Fibroblast of the conjunctiva (primary cell): ENCODE measurements at places on chromosomes 5 and 9.

DNA sequence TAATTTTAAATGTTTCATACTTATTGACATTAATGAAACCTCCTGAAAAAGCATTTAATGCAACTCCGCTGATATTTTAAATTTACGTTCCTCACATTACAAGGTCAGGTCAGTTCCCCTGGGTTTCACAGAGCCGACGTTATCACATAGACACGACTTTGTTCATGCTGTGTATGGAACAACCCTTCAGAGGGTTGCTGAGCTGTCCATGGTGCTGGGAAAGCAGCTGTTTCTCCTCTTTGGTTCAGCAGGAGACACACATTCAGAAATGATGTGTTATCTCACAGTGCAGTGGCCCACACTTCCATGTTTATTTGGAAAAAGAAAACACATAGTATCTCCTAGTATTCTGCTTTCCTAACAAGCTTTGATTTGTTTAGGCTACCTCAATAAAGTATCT lies 53.5 kb downstream of the PPP2R2B start:
- DNase-seq, result no peak

- DNase-seq, result no peak
Measured at GRCh38 chr9:81953096-81953495, 9.8 kb downstream of the SPATA31D3 start.

GRCh38 chr5:54324651-54325271 lies 14.4 kb upstream of the ARL15 start:
- no peak for DNase-seq

GRCh38 chr9:98365227-98365669 lies 109.8 kb upstream of the TBC1D2 start:
- DNase-seq, result no peak

DNA sequence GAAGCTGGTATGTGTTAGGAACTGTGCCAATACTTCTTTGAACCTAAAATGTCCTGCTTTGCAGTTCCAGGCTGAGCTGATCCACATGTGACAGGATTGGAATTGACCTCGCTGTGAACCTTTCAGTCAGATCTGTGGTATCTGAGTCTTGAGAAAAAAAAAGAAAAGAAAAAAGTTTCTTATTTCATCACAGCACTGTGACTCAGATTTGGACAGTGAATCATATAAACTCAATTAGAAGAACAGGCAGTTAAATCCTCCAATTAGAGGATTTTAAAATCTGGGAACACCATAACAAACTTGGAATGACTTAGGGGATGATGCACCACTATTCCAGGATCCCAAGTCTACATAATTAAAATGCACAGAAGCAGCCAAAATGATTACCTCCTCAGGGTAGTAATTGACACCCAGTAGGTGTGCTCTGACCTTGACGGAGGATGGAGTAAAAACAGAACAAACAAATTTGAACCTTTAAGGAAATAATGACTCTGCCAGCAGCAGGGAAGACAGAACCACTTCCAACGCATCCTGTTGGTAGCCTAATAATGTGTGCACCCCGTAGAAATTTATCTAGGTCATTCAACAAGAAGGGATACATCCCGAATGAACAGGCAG lies 57.8 kb upstream of the RAI14 start:
- DNase-seq, result peak; percentile 68

DNA sequence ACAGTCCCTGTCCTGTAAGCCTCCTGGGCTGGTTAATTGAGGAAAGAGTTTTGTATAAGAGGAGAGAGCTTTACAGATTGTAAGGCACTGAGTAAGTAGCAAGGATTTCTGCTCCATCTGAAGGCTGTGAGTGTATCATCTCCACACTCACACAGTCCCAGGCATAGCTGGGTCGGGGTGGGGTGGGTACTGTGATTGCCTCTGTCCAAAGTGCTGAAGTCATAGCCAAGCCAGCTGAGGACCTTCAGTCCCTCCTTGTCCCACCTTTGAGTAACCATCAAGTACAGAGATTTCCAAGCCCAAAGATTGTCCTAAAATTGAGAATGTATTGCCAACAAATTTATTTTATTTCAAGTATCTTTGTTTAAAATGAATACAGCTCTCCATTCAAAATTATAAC lies 5.5 kb upstream of the DNAJB5 start:
- DNase-seq, result no peak

DNA sequence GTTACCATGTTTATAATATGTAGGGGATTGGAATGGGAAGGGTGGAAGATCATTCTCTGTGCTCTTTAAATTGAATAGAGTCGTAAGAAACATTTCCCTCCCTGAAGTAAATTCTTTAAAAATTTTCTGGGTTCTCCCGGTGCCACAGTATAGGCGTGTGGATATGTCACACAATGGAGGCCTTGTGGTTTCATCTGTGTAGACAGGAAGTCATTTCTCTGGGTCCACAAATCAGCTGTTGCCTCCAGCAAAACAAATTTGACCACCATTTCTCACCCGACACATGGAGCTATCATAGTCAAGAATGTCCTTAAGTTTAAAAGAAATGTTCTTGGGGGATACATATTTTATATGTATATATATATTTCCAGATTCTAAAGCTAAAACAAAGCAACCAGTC lies 17.4 kb downstream of the CEP78 start:
- DNase-seq, result no peak

- DNase-seq, result no peak
Measured at GRCh38 chr9:135442075-135442474, 37.5 kb upstream of the PPP1R26 start.

- no peak for DNase-seq
Measured at GRCh38 chr5:117144086-117144485, 569.5 kb upstream of the SEMA6A start.

GRCh38 chr5:116488356-116489041 lies 86.1 kb downstream of the SEMA6A start:
- no peak for DNase-seq

GRCh38 chr5:76693141-76693540 lies 22.8 kb upstream of the F2R start:
- DNase-seq, result no peak

DNA sequence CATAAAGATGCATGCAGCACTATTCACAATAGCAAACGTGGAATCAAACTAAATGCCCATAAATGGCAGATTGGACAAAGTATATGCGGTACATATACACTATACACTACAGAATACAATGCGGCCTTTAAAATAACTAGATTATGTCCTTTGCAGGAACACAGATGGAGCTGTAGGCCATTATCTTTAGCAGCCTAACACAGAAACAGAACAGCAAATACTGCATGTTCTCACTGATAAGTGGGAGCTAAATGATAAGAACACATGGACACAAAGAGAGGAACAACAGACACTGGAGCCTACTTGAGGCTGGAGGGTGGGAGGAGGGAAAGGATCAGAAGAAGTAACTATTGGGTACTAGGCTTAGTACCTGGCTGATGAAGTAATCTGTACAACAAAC lies 758.2 kb downstream of the TLE1 start:
- no peak for DNase-seq

- no peak for DNase-seq
Measured at GRCh38 chr5:167843881-167844572, 447.4 kb upstream of the WWC1 start.

DNA sequence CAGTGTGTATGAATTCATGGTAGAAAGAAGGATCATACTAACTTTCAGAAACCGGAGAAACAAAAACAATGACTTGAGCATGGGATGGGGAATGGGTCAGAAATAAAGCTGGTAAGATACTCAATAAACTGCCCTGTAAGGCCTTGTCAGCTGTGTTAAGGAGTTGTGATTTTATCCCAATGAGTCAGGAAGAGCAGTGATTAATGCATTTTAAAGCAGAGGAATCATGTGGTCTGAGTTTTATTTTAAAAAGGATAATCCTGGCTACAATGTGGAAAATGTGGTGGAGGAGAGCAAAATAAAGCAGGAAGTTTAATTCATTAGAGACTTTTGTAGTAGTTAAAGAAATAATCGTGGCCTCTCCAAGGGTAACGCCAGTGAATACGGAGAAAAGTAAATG lies 28.7 kb downstream of the DHX29 start:
- DNase-seq, result no peak
